Activated naive CD4-positive, alpha-beta T cell treated with anti-CD3 and anti-CD28 coated beads, Interleukin-2, amount 50 U/mL, for 72 hours (primary cell): ENCODE measurements at places on chromosomes 3 and 15.

GRCh38 chr3:51710631-51711351 is 3.9 kb downstream of the GRM2 start:
- no peak for DNase-seq

GRCh38 chr3:188749010-188749617 is 422.7 kb upstream of the TPRG1 start:
- no peak for DNase-seq

DNA sequence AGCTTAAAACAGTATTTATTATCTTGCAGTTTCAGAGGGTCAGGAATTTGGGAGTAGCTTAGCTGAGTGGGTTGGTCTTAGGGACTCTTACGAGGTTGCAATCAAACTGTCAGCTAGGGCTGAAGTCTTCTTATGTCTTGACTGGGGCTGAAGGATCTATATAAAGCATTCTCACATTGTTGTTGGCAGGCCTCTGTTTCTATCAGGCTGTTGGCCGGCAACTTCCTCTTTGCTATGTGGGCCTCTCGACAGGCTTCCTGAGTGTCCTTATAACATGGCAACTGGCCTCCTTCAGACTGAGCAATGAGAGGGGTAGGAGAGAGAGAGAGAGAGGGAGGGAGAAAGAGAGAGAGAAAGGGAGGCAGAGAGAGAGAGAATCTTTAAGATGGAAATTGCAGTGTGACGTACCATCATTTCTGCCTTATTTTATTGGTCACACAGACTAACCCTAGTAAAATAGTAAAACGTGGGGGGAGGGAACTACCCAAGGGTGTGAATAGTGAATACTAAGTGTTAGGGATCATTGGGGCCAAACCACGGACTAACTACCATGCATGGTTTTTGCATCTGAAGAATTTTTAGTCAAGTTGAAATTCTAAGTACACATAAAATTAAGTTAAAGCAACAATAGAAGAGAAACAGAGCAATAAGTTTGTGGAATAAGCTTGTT is 16.1 kb downstream of the FGF7 start:
- no peak for DNase-seq

DNA sequence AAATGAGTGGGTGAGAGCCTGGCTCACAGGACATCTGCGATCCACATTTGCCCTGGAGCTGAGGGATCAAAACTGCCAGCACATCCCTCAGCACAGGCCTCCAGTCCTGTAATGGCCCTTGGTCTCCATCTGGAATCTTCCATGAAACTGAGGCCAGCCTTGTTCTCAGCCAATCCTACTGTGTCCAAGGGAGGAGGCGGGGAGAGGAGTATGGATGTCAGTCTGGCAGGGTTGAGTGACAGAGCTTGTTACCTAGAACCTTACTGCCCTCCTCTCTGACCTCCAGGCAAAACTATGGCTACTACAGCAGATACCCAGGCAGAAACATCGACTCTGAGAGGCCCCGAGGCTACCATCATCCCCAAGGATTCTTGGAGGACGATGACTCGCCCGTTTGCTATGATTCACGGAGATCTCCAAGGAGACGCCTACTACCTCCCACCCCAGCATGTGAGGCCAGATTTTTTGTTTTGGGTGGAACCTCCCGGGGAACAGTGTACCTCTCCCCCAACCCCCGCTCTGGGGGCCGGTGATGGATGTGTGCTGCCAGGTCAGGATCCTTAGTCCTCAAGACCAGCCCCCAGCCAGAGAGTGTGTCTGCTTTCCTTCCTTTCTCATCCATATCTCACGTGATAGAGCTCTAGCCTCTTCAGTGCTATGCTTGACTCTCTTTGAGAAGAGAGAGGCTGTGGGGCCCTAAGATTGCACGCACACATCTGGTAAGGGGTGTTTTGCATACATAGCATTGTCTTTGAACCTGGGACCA is 41.3 kb downstream of the CHDH start:
- DNase-seq: no peak
